Tibial nerve (tissue), 4 donors: ENCODE measurements at places on chromosomes 3 and 15. TPM values are rescaled to one million over a fixed set of nuclear protein-coding genes. Genes with fewer than 3 reads are reported as not detected.

GRCh38 chr3:53820756-53821580, 25.3 kb downstream of the CHDH start:
- DNase-seq: no peak

DNA sequence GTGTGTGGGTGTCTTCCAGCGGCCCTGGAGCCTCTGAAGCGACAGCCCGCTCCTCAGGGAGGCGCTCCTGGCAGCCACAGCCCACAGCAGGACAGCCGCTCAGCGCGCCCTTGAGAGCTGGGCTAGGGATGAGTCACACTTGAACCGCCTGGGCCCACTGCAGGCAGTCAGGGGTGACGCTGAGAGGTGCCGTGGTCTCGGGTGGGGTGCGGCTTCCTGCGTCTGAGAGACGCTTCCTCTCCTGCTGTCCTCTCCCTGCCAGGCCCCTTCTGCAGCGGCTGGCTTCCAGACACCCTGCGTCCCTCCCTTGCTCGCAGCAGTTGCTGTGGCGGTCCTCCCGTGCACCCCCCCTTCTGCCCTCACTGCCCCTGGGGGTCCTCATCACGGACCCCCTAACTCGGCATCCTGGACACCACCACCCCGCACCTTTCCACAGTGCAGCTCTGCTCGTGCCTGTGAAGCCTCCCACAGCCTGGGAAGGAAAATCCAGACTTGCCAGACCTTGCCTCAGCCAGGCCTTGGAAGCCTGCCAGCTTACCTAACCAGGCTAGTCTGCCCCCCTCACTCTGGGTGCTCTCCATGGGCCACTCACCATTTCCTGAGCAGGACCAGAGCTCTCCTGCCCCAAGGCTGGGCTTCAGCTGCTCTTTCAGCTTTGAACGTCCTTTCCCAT, 1.1 kb upstream of the SPTBN5 start:
- DNase-seq: peak; percentile 22

GRCh38 chr3:158140396-158140795, 30.5 kb downstream of the RSRC1 start:
- no peak for DNase-seq

DNA sequence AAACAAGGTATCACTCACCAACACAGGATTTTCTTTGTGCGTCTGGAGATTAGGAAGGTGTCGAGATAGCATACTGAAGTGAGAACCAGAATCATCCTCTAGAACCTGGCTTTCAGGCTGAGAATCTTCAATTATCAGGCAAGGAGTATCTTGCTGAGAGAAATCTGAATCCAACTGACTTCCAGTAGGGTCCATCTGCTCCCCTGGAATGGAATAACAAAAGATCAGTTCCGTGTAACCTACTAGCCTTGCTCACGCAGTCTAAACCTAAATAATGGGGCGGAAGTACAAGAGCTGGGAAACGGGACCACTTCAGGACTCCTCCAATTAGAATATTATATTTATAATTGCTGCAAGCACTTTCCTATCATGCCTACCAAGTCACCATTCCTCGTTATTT, 690 bp downstream of the TP53BP1 start:
- DNase-seq: no peak

PCOLCE2 gene
- 105 TPM for total RNA-seq

RBP2 gene
- not detected for total RNA-seq
